ENCODE measurements at places on chromosomes 12 and 14.

GRCh38 chr12:124240493-124240892 lies 54.4 kb upstream of the RFLNA start:
- DNase-seq: no peak

GRCh38 chr12:31600252-31600651 lies 9.3 kb upstream of the DENND5B start:
- DNase-seq: no peak

DNA sequence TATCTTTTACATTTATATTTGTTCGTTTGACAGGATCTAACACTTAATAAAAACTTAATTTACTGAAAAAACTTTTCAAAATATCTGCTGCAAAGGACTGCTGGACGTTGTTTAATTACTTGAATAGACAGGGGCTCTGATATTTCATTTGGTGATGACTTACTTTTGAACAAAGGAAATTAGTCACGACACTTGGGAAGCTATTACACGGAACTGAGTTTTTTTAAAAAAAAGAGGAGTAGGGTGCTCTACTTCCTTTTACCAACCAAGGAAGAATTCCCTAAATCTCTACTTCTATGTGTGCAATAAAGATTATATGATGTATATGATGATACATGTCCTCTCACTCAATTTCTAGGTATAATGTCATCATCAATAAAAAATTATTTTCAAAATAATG lies 4.7 kb downstream of the FGD6 start:
- no peak for DNase-seq

- DNase-seq: no peak
These were observed 67.7 kb downstream of the GXYLT1 start for GRCh38 chr12:42076976-42077375.

DNA sequence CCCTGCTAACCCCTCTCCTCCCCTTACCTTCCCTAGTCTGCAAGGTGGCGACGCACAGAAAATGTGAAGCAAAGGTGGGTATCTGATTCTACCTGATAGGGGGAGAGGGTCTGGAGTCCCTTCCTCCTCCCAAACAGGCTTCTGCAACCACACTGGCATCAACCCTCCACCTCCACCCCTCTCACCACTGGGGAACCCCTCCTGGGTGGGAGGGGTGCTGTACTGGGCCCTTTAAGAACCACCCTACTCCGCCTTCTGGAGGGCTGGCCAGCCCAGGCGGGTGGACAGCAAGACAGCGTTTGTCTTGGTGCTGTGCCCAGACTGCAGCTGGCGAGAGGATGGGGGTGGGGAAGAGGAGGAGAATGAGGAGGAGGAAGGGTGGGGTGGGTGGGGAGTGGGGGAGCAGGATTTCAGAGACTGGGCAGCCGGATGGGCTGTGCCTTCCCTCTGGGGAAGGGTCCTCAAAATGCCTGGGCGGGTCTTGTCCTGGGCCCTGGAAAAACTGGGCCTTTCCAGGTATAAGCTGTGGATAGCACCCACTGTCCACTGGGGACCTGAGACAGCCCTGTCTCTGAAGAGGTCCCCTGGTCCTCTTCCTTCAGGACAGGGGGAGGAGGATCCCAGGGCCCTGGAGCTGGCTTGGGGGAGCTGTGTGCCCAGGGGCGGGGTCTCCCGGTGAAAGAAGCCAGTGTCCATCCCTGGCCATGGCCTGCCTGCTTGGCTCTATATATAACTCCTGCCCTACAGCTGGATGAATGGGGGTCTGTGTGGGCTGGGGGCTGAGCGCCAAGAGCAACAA lies 2.8 kb downstream of the TNS2 start:
- DNase-seq: no peak

GRCh38 chr14:51188566-51189185 lies 51.4 kb upstream of the TMX1 start:
- DNase-seq: no peak

- DNase-seq: no peak
These were observed 15.8 kb upstream of the RPS6KL1 start for GRCh38 chr14:74938531-74939495.

- no peak for DNase-seq
These were observed 21.3 kb upstream of the HSP90B1 start for GRCh38 chr12:103908877-103909276.

DNA sequence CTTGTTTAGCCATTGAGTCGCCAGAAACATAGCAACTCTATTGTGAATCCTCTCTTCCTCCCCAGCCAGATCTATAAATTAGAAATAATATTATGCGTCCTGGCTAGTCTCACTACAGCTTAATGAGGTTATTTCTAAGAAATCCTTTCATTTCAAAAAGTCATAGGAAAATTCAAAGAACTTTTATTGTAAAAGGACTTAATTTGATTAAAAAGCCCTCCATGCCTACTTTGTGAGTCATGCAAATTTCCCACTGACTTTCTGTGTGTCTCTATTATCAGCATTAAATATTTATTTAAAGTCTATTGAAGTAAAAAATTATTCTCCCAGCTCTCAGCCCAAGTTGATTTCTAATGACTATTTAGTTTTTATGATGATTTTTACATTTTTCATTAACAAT lies 160.7 kb downstream of the PHLDA1 start:
- no peak for DNase-seq

- no peak for DNase-seq
These were observed 2.8 kb downstream of the PPP1CC start for GRCh38 chr12:110739894-110740293.

DNA sequence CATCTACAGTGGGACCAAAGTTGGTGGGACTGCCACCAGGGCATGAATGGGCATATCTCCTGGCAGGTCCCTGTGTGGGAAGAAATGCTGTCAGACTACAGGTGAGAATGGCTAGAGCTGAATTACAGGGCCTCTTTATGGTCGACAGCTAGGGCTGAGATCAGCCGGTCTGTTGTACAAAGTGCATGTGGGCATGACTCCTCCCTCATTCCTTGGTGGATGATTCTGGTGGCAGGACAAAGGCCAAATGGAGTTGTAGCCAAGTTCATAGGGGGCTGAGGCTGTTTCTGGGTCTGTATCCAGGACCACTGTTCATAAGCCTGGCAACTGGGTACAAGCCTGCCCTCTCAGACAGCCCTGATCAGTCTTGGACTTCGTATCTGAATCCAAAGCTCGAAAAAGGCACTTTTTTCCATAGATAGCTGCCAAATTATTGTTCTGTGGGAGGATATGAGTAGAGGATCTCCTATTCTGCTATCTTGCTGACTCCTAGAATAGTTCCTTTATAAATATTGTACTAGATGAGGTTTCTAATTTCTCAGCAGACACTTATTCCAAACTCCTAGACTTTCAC lies 460.8 kb downstream of the TMEM117 start:
- no peak for DNase-seq

DNA sequence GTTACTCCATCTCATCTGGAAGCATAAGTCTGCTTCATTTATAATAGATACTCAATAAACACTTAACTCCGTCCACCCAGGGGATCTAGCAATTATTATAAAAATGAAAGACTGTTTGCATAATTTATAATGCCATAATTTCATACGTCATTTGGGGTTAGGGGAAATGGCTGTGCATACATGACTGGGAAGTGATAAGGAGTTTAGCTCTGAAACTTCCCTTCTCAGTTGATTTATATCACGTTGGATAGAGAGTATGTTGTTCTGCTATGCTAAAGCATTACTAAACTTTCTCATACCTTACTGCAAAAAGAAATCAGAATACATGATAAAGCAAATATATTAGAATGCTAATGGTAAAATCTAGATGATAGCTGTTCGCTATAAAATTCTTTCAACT lies 90.4 kb upstream of the DYNC1H1 start:
- no peak for DNase-seq

- no peak for DNase-seq
These were observed 3.9 kb downstream of the DDN start for GRCh38 chr12:48995086-48995879.

DNA sequence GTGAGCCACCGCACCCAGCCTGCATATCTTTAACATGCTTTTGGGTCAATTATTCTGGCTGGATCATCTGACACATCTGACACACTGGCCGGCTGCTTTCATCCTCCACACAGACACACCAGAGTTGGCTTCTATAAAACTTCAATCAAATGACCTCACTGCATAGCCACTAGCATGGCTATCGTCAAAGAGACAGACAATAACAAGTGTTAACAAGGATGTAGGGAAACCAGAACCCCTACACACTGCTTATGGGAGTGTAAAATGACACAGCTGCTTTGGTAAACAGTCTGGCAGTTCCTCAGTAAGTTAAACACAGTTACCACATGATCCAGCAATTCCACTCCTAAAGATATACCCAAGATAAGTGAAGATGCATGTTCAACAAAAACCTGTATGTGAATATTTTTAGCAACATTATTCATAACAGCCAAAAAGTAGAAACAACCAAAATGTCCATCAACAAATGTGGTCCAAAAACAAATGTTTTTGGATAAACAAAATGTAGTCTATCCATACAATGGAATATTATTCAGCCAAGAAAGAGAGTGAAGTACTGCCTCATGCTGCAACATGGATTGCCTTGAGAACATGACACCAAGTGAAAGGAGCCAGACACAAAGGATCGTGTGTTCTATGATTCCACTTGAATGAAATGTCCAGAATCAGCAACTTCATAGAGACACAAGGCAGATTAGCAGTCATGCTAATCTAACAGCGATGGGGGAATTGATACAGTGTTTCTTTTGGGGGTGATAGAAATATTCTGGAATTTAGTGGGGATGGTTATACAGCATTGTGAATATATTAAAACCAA lies 10.1 kb downstream of the KDM2B start:
- no peak for DNase-seq

DNA sequence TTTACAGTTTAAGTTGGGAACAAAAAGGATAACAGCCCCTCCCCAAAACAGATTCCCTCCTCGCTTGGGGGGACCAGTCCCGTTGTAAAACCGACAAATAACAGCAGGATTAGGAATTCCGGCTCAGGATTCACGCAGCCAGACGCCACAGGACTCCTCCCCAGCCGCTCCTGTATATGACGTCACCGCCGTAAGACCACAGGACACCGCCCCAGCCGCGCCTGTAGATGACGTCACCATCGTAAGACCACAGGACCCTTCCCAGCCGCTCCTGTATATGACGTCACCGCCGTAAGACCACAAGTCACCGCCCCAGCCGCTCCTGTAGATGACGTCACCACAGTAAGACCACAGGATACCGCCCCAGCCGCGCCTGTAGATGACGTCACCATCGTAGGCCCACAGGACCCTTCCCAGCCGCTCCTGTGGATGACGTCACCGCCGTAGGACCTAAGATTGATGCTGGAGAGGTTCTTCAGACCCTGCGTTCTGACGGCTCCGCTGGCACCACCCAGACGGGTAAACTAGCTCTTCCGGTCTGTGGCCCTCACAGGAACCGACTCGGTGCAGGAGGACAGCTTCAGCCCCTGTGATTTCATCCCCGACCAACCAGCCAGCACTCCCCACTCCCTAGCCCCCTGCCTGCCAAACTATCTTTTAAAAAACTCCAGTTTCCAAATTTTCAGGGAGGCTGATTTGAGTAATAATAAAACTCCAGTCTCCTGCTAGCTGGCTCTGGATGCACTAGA lies 43.9 kb upstream of the FBRSL1 start:
- DNase-seq: peak; percentile 35

DNA sequence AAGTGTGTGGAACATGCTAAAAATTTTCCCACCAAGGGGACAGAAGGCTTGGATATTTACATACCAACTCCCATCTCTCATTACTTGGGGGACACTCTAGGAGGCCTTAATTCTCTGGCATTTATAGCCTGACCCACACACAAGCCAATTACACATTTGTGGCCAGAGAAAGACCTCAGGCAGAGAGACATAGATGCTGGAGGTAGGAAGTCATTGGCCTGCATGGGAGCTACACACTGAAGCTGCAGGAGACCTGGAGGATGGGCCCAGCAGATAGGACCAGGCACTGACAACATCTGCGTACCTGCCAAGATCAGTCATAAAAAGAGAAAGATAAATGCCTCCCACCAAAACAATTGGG lies 61.7 kb downstream of the TBX5 start:
- DNase-seq: no peak

- no peak for DNase-seq
These were observed 6.9 kb upstream of the BMP4 start for GRCh38 chr14:53963320-53964227.

DNA sequence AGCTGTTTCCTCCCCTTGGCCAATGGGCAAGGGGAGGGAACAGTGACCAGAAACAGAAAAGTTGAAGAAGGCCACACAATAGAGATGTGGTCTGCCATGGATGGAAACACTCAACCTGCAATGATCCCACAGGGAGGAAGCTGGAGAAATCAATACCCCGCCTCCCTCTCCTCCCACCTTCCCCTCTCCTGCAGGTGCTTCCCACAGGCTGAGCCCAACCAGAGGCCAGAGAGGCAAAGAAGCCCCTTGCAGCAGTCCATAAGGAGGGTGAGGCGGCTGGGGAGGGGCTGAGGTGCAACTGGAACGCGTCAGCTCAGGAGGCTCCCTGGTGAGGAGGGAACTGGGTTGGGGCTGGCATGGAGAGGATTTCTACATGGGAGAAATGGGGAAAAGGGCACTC lies 84.0 kb downstream of the RNF34 start:
- no peak for DNase-seq

GRCh38 chr12:41014643-41015020 lies 173.5 kb upstream of the PDZRN4 start:
- DNase-seq: no peak

DNA sequence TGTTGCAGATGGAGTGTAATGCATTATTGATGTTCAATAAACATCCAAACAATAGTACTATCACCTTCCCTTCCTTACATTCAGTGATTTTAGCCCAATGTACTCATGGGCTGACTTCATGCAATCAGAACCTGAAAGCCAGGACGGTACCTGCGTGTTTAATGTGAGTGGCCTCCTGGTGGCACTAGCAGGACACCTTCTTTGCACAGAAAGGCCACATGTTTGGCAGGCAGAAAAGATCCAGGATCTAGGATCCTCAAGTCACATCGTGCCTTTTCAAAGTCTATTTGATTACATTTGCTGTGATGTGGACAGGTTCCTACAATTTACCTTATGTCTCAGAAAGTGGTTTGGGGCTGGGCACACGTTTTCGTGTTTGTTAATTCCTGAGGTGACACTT lies 82.9 kb downstream of the NEDD1 start:
- no peak for DNase-seq

GRCh38 chr12:47207340-47207717 lies 127.6 kb upstream of the AMIGO2 start:
- DNase-seq: no peak

DNA sequence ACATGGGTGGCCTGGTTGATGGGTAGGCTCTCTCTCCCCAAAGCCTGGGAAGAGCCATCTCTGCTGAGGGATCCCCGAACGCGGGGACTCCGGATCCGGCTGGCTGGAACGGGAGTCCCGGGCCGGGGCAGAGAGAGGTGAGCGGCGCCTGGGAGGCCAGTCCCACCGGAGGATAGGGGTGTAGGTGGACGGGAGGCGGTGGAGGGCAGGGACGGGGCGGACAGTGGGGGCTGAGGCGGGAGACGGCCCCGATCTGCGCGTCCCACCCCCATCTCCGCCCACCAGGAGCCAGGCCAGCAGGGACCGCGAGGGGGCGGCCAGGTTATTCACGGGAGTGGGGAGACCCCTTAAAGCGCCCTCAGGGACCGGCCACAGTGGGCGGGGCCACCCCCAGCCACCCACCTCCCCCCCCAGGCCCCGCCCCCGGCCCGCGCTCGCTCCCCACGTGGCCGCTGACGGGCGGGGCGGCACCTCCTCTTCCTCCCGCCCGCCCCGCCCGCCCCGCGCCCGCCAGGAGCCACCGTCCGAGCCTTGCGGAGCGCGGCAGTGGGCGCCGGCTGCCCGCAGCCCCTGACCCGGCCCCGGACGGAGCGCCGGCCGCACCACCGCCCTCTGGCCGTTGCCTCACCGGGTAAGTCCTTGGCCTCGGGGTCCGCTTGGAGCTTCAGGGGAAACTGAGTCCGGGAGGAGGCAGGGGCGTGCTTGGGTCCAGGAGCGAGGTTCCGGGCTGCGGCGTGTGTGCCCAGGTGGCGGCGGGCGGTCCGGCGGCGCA lies at the start of gene INF2:
INF2 (plus strand) TSS at position 510 of the 772 bp plus-strand sequence. CDS start 11,748 bp downstream, outside the sequence.
- peak; percentile 48 for DNase-seq

- no peak for DNase-seq
These were observed 125.4 kb downstream of the FOXA1 start for GRCh38 chr14:37469650-37470049.
